ENCODE measurements at places on chromosomes 6 and 20.
A peak's percentile ranks its signal among the peaks of the same experiment; 100 is the strongest.

GRCh38 chr6:142872376-142872775 is 72.6 kb downstream of the HIVEP2 start:
- DNase-seq, result no peak

DNA sequence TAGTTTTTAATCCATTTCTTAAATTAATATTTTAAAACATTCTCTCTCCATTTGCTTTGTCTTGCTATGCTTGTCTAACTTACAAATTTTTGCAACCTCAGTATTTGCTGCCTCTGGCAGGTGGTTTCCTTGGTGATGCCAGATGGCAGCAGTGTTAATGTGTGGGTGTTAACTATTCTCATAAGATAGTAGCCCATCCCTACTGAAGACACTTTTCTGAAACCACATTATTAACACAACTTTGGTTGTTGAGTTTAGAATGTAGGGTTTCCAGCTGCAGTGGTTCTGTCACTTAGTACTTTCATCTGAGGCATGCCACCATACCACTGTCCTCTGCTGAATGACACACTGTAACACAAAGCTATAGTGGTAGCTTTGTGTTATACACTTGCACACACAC is 75.1 kb downstream of the MYO6 start:
- DNase-seq, result no peak

GRCh38 chr6:132140189-132140588 is 189.0 kb upstream of the CCN2 start:
- no peak for DNase-seq

DNA sequence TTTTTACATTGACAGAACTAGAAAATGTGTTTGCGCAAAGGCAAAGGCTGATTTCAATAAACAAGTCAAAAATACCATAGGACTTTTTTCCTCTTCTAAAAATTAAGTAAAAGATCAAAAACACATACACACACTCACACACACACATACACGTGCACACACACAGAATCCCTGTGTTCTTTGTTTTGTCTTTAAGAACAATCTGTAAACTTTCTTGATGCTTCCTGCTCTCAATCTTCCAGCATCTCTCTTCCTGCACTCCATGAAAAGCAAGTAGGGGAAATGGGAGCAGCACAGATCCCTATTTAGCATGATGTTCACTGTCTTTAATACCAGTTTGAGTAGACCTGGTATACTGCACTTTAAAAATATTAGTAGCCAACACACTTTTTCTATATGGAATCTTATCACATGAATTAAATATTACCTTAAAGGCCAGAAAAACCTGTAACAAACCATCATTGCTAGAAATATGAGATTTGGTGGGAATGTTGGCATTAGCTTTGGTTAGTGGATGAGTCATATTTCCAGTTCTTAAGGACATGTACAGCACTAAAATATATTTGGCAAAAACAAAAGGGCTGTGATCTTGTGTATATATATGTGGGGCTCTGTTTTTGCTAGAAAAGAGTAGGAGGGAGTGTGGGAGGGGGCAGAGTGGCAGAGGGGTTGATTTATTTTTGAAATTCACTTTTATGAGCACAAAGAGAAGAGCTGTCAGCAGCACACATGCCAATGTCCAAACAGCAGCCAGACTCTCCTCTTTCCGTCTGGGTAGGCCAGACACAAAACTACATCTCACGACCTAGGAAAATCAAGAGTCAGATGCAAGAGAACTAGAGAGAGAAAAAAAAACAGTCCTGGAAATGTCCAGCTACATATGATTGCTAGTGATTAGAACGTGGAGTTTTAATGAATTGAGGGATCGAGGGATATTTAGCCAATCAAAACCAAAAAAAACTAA is 4.6 kb downstream of the PTPRK start:
- DNase-seq, result no peak

GRCh38 chr6:24738741-24739140 is 19.8 kb upstream of the C6orf62 start:
- DNase-seq, result no peak

- no peak for DNase-seq
These were observed 15.8 kb upstream of the DEK start for GRCh38 chr6:18280084-18280483.

DNA sequence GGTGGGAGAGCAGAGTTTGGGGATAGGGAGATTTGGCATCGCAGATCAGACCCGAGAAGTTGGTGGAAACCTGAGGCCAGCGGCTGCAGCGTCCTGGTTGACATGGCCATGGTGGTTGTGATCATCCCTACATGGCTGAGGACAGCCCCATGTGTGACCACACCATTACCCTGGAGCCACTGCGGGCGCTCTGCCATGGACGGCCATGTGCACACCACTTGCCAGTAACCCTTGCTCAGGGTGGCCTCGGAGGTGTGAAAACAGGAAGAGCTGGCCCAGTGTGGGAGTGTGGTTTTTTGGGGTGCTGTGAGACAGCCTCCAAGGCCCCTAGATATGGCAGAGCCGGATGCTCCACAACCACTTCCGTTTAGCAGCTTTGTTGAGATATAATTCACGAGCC is 64.4 kb downstream of the TMEM242 start:
- no peak for DNase-seq

DNA sequence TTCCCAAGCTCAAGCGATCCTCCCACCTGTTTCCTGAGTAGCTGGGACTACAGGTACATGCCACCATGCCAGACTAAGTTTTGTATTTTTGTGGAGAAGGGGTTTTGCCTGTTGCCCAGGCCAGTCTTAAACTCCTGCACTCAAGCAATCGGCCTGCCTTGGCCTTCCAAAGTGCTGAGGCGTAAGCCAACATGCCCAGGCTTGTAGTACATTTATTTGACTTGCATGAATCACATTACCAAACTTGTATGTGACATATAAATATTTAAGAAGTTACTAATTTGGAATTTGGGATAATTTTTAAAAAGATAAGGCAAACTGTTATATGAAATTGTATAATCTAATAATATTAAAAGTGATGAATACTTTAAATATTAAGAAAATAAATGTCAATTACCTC is 157.6 kb downstream of the MCHR2 start:
- DNase-seq, result no peak

DNA sequence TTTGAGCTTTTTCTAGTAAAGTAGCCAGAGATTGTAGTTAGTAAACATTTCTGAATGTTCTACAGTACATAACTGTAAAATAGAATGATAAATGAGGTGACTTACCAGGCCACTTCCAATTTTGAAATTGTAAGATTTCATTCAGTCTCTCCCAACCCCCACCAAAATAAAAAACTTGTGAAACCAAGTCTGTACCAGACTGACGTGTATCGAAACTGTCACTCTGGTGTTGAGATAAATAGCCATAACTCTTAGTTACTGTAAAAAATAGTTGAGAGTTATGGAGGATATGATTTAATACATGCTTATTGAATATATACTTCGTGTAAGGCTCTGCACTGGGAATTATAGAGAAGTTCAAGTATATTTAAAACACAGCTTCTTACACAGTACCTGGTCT is 455.7 kb downstream of the PLCB1 start:
- no peak for DNase-seq

- DNase-seq, result peak; percentile 25
These were observed 67.0 kb downstream of the TNFRSF21 start for GRCh38 chr6:47242483-47243386.

GRCh38 chr6:95802978-95803377 is 212.8 kb upstream of the FUT9 start:
- DNase-seq, result no peak

GRCh38 chr6:80142586-80142985 is 36.1 kb downstream of the BCKDHB start:
- DNase-seq, result no peak

GRCh38 chr6:170174124-170174770 is 116.6 kb downstream of the DLL1 start:
- no peak for DNase-seq

DNA sequence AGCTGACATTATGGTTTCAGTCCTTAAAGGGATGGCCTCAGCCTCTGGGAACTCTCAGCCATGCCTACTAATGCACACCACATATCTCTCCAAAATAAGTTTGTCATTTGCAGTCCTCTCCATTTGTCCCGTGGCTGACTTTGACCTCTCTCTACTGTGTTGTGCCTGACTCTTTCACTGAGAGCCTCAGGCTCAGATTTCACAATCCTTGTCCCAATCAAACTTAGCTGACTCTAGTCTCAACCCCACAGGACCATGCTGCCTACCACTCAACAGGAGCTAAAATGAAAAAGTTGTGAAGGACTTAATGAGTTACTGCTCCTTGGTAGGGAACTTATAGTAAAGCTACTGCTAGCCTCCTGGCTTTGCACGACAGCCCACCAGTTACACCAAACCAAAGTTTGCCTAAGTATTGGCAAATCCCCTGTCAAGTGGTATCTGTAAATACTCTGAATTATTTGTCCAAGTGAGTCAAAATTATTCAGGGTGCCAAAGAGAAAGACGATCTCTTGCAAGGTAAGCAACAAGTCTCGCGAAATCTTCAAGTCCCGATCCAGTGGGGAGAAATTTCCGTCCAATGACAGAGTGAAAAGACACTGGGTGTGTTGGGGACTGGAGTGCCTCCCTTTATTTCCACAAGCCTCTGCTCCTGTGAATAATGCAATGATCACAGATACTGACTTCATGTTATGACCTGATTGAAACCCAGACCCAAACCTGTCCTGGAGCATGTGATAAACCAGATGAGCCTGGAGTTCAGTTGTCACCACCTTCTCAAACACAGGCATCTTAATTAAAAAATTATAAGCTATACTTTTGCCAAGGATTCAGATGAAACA is 124.4 kb upstream of the FOXQ1 start:
- no peak for DNase-seq

GRCh38 chr20:5741089-5741488 is 9.1 kb upstream of the SHLD1 start:
- DNase-seq, result no peak

DNA sequence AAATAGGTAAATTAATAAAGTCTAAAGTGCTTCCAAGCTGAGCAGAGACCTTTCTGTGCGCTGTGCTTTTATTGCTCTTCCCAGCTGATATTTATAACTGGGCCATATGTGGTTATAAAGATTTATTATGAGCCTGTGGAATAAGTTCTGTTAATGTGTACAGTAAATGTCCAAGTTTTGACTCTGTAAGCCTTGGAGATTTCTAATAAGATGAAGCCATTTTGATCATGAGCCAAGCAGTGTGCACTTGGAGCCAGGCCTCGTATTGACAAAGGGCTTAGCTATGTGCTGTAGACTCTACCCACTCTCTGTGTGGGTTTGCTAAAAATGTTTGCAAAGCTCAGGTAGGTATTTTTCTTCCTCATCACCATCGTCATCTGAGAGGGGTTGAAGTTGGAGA is 361.1 kb downstream of the FOXA2 start:
- no peak for DNase-seq

GRCh38 chr20:22339091-22339881 is 245.1 kb downstream of the FOXA2 start:
- DNase-seq, result peak; percentile 38

DNA sequence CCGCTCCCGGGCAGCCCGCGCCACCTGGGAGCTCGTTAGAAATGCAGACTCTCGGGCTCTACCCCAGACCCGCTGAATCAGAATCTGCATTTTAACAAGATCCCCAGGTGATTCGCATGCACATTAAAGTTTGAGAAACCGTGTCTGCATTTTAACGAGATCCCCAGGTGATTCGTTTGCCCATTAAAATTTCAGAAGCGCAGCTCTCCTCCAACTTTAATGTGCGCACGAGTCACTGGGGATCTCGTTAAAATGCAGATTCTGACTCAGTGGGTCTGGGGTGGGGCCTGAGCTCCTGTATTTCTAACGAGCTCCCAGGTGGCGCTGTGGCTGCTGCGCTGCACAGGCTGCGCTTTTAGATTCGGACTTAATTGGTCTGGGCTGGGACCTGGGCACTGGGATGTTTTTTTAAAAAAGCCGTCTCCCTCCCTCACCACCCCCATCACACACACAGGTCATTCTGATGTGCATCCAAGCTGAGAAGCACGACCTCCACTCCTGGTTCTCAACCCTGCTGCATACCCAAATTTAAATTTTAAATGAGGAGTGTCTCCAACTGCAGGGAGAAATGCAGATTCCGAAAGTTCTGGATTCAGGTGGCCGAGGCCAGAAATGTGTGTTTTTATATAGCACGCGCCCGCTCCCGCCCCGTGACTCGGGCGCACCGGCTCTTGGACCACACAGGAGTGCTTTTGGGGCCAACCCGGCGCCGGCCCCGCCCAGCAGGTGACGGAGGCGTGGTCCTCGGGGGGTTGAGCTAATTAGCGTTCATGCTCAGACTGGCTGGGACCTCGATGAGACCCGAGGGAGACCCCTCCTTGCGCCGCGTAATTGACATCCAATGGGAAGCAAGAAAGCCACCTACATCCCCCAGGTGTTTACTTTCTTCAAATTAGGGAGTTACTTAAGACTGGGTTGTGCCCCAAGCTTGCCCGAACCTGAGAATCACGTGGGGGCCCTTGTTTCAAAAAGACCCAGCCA is 85.8 kb downstream of the ZFP64 start:
- DNase-seq, result peak; percentile 62

DNA sequence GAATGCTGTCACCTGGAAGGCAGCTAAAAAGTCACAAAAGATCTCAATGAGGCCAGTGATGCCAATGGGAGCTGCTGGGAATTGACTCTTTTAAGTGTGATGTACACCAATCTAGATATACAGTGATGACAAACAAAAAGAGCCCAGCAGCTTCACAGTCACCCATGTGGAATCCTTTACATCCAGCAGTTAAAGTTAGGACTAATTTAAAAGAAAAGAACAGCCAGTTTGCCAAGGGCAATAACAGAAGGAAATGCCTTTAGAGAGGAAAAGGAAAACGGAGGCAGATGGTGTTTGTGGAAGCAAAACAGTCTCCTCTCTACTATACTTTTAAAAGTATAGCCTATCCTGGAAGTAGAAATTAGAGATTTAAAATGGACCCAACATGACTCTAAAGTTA is 873.5 kb downstream of the EPHA7 start:
- DNase-seq, result no peak

DNA sequence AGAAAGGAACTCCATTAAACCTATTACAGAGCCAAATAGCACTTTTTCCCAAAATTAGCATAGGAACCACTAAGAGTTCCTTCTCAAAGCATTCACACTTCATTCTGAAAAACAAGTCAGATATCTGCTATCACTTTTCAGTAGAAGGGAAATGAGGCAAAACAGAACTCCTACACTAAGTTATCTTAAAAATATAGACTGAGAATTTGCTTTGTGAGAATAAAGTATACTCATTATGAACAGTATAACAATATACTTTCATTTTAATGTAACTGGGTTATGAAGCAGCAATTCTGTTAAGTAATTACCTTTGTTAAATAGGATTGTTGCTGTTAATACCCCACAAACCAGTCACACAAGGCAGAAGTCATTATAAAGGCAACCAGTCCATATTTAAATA is 8.7 kb downstream of the MTRF1L start:
- DNase-seq, result no peak
